ENCODE measurements at places on chromosomes 3 and 15.

- DNase-seq, result no peak
Measured at GRCh38 chr3:156820692-156821080, 5.5 kb upstream of the LEKR1 start.

DNA sequence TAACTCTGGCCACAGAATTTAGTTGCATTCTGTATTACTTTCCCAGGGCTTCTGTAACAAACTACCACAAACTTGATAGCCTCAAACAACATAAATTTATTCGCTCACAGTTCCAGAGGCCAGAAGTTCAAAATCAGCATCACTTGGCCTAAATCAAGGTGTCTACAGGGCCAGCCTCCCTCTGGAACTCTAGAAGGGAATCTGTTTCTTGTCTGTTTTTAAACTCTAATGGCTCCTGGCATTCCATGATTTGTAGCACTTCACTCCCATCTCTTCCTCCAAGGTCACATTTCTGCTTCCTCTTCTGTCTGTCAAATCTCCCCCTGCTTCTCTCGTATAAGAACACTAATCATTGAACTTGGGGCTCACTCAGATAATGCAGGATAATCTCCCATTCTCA is 151.9 kb upstream of the ARPP21 start:
- no peak for DNase-seq

- DNase-seq, result peak; percentile 9
Measured at GRCh38 chr15:95262866-95263564, 1031.7 kb downstream of the MCTP2 start.

DNA sequence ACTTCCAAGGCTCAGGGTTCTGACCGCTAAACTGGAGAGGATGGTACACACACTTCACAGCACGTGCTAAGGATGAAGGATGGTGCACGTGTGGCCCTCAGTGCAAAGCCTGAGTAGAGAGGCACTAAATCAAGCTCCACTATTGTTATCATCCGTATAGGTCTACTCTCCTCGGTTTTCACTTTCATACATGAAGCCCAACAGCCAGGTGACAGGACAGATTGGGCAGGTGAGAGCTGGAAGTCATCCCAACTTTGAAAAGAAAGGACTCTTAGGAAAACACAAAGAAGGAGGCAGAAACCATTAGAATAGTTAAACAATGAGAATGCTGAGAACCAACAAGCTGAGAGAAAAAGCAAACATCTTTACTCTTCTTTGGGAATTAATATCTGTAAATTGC is 21.1 kb downstream of the MAGI1 start:
- no peak for DNase-seq

DNA sequence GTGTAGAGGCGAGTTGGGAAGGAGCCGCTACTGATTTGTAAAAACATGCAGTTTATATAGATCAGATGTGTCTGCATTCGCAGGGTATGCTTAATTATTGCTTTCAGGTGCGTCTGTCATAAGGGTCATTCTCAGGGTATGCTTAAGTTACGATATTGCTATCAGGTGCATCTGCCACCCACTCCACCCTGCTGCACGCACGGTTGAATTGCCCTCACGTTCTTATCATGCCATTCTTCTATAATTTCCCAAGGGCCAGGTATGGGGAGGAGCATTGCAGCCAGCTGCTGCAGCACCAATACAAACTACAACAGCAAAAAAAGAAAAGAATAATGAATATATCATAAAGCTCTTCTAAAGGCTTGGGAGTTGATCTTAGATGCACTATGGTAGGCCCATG is 230.0 kb downstream of the KBTBD8 start:
- DNase-seq, result no peak

- DNase-seq, result no peak
Measured at GRCh38 chr3:10937141-10937825, 55.3 kb upstream of the SLC6A1 start.

GRCh38 chr3:14773691-14774128 is 45.1 kb upstream of the FGD5 start:
- no peak for DNase-seq

GRCh38 chr15:67914537-67915460 is 75.0 kb upstream of the RNU6-1 start:
- DNase-seq, result no peak

GRCh38 chr3:154953538-154953937 is 126.6 kb upstream of the MME start:
- no peak for DNase-seq

DNA sequence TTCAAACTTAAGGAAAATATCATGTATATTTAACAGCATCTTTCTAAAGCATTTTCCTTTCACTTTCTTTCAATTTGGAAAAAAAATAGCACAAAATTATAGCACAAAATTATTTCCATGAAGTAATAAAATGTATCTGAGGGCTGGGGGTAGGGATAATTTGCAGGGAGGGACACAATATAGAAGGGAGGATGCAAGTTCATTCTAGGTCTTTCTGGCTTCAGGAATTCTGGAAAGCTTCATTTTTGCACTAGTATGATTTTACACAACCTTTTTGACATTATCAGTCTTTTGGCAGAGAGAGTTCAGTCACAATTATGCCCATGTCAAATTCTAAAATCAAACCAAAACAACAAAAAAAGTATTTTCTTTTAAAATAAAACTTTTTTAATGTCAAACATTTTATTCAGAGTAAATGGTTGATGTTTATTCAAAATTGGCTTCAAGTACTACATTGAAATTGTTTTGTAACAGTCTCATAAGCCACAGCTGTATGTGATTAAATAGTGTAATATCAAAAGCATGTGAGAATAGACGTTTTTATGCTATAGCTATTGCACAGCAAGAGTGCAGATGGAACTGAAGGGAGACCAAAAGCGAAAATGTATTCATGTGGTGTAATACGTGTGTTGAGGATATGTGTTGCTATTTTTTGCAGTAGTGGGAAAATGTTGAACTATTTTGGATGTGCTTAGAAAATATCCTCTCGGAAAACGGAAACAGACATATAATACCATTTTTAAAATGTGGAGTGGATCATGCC is 5.8 kb downstream of the RBMS3 start:
- DNase-seq, result peak; percentile 24

- DNase-seq, result no peak
Measured at GRCh38 chr3:131704098-131704497, 201.3 kb upstream of the MRPL3 start.

GRCh38 chr3:182621435-182622240 is 171.7 kb upstream of the ATP11B start:
- DNase-seq, result no peak

DNA sequence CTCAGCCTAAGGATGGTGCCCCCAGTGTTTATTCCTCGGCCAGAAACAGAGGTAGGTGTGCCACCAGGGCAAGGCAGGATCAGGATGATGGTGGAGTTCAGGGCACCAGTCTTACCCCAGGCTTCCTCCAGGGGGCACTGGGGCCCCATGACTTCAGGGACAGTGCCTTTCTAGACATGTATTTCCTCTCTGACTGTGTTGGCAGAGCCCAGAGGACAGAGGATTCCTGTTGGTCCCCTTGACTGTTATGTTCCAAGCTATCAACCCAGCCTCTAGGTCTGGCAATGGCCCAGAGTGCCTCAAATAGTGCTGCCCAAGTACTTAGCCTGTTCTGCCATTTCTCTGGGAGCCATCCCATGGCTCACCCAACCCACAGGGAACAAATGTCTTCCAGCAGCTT is 2.8 kb downstream of the HEMK1 start:
- peak; percentile 73 for DNase-seq

GRCh38 chr3:46860017-46860809 is 3.0 kb downstream of the MYL3 start:
- peak; percentile 19 for DNase-seq

- DNase-seq, result no peak
Measured at GRCh38 chr3:59401924-59402323, 352.1 kb upstream of the CFAP20DC start.

DNA sequence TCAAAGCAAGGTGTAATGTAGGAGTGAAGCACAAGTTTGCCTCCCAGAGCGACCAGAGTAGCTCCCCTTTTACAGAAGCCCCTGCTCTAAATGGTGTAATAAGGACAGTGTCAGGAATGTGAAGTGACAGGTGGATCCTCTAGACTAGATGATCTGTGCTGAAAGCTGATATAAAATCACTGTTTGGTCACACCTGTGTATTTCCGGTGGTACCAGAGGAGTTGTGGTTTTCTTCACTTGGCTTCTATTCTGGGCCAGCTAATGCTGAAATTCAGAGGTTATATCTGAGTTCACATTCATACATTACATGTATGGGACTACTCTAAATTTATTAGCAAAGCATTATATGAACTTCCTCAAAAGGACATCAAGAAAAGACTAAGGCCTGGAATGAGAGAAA is 117.4 kb downstream of the IL1RAP start:
- no peak for DNase-seq

DNA sequence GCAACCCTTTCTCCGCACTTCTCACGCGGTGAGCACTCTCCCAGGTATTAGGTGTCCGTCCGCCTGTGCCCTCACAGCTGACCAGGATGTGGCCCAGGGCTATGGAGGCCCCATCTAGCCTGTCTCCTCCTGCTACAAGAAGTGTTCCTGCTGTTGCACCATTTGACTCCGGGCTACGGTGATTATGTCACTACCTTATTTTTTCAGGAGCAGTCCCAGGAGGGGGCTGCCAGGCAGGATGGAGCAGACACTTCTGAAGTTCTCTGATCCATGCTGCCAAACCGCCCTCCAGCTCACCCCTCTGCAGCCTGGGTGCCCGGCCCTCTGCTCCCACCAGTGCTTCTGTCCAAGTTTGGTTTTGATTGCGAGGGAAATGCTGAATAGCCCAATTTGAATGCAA is 36.9 kb downstream of the ZXDC start:
- DNase-seq, result no peak

DNA sequence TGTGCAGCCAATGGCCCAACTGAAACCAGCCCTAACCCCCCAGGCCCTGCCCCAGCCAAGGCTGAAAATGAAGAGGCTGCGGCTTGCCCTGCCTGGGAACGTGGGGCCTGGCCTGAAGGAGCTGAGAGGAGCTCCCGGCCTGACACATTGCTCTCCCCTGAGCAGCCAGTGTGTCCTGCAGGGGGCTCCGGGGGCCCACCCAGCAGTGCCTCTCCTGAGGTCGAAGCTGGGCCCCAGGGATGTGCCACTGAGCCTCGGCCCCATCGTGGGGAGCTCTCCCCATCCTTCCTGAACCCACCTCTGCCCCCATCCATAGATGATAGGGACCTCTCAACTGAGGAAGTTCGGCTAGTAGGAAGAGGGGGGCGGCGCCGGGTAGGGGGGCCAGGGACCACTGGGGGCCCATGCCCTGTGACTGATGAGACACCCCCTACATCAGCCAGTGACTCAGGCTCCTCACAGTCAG is 11.2 kb downstream of the MAP1A start:
- no peak for DNase-seq

DNA sequence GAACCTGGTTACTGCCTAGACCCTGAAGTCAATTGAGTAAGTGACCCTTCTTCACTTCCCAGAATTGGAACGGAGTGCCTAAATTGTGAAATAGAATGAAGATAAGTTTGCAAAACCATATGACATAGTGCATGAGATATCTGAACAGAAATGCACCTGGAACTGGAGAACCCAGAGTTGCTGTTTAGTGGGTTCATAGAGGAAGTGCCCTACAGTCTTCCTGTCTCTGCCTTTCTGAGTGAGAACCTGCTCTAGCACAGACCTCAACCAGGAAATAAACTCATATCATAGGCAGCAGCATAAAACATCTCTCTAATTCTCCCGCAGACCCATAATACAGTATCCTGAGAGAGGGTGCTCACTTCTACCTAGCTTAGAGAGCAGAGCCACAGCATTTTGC is 82.9 kb downstream of the EOMES start:
- DNase-seq, result no peak

- no peak for DNase-seq
Measured at GRCh38 chr15:85149465-85150129, 167.9 kb downstream of the PDE8A start.

GRCh38 chr15:42182961-42183360 is 25.1 kb downstream of the VPS39 start:
- no peak for DNase-seq

DNA sequence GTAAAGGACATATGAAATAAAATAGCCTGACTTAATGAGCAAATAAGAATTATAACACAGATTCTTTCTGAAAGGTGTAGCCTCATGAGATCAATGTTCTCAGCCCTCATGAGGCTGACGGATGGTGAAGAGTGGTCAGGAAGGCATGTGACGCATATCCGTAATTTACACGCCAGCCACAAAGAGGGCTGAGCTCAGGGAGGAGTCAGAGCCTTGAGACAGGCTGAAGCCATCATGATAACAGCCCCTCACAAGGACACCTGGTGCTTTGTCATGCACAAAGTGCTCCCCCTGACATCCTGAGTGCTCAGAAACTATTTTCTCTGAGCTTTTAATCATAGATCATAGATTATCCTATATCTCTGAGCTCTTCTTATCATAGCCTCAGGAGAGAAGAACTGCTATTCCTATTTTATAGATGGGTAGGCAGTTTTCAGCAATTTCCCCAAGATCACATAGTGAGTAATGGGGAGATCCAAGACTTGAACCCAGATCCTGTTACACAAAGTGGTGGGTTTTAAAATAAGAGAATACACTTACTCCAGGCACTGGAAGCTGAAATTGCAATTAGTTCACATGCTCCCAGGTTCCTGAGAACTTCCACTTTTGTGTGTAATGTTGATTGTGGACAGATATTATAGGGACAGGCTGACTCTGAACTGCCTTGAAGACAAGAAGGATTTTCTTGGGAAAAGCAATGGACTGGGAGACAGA is 267.1 kb downstream of the RPLP1 start:
- no peak for DNase-seq

GRCh38 chr3:65194744-65195143 is 506.9 kb upstream of the ADAMTS9 start:
- no peak for DNase-seq

DNA sequence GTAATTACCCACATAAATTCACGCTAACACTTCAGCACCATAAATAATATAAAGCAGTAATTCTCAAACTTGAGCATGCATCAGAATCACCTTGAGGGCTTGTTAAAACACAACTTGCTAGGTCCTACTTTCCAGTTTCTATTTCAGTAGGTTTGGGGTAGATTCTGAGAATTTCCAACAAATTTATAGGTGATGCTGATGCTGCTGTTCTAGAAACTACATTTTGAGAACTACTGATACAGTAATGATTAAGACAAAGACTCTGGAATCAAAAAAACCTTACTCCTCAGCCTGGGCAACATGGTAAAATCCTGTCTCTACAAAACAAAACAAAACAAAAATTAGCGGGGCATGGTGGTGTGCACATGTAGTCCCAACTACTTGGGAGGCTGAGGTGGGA is 18.8 kb downstream of the TMEM39A start:
- no peak for DNase-seq

DNA sequence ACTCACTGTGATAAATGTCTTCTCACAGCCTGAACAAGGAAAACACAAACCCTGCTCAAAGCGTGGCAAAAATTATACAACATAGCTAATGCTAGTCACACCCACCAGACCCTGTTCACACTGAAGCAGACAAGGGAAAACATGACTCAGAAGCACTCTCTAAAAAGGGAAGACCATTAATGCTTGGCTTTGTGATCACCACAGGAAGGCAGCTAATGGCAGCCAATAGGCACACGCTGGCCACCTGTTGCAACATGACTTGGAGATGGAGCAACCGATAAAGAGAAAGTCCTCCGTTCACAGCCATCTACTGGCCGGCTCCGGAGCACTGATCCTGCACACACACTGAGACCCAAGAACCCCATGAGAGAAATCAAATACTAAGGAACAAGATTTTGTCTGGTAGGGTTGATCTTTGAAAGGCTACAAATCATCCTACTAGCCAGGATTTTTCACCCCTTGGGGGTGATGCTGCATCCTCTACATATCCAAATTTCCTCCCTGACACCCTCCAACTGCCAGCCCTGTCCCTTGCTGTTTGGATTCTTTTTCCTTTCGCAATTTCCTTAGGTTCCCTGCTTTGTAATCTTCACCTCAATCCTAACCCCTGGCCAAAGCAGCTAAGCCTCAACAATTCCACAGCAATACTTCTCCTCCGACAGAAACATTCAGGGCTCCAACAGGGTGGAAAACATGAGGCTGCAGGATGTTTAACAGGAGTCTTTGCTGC is 3.2 kb downstream of the ZXDC start:
- DNase-seq, result peak; percentile 95
